GM03348 (cell line): ENCODE measurements at places on chromosomes 4 and X.

DNA sequence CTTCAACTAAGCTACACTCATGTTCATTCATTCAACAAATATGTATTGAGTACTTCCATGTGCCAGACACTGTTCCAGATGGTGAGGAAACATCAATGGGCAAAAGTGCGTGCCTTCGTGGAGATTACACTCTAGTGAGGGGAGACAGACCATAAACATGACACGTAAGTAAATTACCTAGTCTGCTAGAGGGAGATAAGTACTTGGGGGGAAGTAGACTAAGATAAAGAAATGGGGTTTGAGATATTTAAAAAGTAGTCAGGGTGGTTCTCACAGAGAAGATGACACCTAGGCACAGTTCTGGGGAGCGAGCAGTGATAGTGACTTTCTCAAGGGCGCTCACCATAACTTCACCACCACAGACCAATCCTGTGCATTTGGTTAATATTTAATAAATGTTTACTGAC lies 11.7 kb downstream of the JCHAIN start:
- peak; percentile 10 for DNase-seq

DNA sequence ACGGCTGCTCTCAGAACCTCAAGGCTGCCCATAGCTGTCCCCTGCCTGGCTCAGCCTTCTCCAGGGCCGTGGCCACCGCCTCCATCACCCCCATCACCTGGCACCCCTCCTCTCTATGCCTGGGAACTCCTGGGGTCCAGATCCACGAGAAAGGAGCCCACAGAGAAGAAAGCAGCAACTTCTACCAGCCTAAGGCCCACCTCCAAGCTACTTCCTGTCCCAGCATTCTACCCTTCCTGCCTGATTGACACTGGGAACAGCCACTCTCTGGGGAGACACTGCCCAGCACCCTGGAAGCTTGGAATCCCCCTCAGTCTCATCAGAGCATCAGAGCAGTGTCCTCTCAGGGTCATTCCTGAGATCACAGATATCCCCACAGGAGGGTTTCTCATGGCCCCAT lies 36.9 kb upstream of the PROM1 start:
- no peak for DNase-seq

DNA sequence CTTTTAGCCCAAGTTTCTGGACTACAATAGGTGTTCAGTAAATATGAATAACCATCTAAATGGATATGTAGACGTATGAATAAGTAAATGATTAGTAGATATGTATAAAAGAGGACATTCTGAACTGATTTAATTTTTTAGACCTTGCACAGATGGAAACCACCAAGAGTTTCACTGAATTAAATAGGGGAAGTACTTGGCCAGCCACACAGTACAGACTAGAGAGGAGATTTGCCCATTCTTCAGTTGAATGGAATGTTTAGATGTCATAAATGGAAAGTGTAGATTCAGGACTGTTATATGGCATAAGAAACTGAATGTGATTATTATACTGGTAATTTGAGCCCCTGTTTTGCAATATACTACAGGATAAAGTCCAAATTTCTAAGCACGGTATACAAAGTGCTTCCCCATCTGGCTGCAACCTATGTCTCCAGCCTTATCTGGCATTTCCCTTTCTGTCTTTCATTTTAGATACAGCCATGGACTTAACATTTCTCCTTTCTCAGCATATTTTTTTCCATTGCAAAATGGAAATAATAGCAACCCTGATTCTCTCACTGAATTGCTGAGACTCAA lies 137.8 kb upstream of the HS3ST1 start:
- DNase-seq, result no peak

- DNase-seq, result peak; percentile 26
Measured at GRCh38 chrX:39855748-39856129, 242.0 kb downstream of the BCOR start.

- DNase-seq, result no peak
Measured at GRCh38 chr4:37422638-37423037, 178.1 kb downstream of the NWD2 start.

- peak; percentile 5 for DNase-seq
Measured at GRCh38 chrX:150897421-150898320, 797 bp downstream of the CD99L2 start.
